ENCODE measurements at places on chromosomes 1 and 21.

DNA sequence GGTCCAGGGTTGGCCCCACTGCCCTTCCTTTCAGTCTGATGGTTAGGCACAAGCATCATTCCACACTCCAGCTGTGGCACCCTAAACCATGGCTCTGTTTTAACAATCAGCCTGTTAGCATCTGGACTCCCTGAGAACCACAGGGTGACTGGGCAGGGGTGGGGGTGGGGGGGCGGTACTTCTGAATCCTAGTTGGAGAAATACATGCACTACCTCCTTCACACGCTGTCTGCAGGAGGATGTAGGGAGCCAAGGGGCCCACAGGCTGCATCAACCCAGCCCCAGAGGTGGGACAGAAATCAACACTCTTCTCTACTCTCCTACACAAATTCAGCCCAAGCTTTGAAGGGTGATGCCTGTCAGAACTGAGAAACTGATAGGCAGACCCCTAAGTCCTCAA lies 23.8 kb downstream of the DDX20 start:
- no peak for DNase-seq

- no peak for DNase-seq
Observed at GRCh38 chr1:154956544-154956941, 644 bp upstream of the PBXIP1 start.

DNA sequence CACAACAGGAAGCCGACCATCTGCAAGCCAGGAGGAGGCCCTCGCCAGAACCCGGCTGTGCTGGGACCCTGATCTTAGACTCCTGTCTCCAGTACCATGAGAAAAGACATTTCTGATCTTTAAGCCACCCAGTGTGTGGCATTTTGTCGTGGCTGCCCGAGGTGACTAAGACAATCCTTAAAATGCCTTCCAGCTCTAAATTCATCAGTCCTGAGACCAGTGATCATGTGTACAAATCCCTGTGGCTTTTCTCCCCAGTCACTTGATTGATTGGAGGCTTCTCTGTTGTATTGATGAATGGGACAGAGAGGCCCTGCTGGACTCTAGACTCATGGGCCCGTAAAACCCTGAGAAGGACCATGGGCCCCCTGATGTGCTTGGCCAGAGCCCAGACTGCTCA lies 36.1 kb downstream of the B3GALT5 start:
- no peak for DNase-seq

DNA sequence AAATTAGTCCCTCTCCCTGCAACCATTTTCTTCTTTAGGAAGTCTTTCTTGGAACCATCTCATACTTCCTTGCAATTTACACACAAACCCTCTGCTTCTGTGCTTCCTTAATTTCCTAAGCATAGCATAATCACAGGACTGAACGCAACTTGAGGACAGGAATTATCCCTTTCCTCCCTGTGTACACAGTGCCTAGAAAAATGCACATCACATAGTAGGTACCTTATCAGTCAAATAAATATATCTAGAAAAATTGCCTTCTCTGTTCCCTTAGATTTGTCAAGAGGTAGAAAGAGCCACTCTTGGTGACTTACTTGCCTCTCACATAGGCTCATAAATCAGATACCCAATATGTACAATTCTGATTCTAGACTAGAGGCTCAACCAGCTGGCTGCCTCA lies 4.9 kb downstream of the ASPM start:
- no peak for DNase-seq

GRCh38 chr1:7526196-7526866 lies 244.8 kb upstream of the VAMP3 start:
- no peak for DNase-seq

- DNase-seq, result no peak
Observed at GRCh38 chr1:245520611-245521010, 365.8 kb downstream of the KIF26B start.

DNA sequence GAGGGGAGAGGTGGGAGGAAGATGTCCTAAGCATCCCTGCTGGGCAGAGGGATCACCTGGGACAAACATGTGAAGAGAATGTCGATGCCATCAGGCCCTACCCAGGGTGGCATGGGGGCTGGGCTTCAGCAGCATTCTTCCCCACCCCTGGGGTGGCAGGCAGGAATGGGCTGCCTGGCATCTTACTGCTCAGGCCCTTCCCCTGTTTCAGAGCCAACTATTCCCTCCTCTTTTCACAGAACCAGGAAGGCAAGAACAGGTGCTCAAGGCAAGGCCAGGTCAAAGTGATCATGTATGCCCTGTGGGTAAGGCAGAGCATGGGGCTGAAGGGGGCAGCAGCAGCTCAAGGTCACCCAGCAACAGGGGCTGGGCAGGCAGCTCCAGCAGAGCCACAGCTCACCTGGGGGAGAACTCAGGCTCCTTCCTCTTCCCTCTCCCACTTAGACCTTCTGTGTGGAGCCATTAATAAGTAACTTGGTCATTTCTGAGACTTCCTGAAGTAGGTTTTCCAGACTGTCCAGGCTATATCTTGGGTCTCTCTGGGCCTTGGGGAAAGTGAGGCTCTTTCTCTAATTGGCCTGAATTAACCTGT lies 56.4 kb downstream of the ELK4 start:
- DNase-seq, result no peak

DNA sequence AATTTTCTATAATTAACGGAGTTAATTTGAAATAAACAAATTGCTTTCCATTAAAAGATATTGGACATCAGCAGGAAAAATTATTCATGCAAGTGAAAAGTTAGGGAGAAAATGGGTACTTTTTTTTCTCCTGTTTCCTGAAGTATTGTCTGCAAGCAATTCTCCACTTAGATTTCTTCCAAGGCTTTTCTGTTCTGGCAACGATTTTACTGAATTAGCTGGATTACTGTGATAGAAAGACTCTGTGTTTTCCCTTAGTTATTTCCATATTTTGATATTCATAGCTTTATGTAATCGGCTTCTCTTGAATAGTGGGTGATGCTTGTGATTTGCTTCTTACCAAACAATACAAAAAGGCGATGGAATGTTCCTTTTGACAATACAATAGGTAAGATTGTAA lies 1333.9 kb downstream of the AMY1C start:
- DNase-seq, result no peak

GRCh38 chr21:28257276-28257675 lies 735.4 kb downstream of the LTN1 start:
- DNase-seq, result no peak

GRCh38 chr1:220889333-220889732 lies 10.1 kb downstream of the HLX start:
- no peak for DNase-seq

GRCh38 chr1:238401144-238401543 lies 510.4 kb upstream of the ZP4 start:
- DNase-seq, result no peak

DNA sequence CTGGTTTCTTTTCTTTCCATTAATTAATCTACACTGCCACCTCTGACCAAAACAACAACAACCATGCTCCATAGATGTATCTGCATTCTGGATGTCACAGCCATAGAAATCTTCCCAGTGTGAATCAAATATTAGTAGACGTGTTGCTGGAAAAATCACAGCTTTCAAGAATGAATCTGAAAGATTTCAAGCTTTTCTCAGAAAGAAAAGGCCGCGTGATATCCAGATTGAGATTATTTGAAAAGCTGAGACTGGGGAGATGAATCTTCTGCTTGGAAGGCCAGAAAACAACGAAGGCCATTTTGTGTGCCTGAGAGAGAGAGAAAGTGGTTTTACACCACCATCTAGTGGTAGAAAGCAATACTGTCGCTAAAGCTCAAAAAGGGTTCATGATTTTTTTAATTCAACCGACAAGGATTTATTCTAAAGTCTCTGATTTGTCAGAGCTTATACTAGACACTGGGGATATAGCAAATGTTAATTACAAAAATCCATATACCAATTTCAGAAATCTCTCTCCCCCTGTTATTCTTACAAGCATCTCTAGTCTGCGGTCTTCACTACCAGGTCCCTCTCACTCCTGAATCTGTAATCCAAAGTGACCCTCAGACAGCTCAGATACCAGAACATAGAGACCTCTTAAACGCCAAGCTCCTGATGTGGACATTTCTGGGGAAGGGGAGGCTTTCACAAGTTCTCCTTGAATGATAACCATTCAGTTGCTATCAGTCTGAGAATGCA lies 87.5 kb upstream of the SGIP1 start:
- peak; percentile 76 for DNase-seq

DNA sequence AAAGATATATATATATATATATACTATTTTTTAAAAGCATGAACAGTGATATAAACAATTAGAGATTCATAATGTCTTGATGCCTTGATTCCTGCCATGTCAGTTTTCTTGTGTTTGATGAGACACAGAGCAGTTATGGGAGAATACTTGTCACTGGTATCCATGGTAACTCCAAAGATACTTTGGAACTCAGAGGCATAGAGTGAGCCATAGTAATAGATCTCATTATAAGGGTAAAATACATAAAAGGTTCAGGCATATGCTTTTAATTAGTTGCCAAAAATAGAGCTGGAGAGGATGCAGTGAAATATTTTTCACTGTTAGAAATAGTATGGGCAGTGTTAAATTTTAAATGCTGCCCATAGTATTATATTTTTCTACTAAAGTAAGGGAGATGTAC lies 134.1 kb downstream of the SYT14 start:
- no peak for DNase-seq

DNA sequence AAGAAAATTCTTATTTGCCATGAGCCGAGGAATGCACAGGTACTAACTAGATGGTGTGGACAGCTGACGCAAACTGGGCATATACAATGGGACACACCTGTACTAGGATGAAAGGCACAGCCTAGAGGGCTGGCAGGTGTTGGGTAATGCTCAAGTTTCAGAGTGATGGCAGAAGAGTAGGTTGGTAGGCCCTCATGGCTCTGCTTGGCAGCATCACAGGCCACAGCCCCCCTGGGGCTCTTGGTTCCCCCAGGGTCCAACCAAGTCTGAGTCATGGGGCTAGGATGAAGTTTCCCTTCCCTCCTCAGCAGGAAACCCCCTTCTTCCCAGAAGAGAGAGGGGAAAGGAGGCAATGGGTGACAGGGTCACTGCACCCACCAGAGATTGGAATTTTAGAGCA lies 35.2 kb downstream of the SPEN start:
- DNase-seq, result no peak

GRCh38 chr1:38612951-38613350 lies 246.6 kb downstream of the RRAGC start:
- no peak for DNase-seq

GRCh38 chr1:23809751-23810171 lies 9.2 kb upstream of the GALE start:
- peak; percentile 64 for DNase-seq

GRCh38 chr1:213526306-213526705 lies 461.5 kb upstream of the PROX1 start:
- DNase-seq, result no peak

DNA sequence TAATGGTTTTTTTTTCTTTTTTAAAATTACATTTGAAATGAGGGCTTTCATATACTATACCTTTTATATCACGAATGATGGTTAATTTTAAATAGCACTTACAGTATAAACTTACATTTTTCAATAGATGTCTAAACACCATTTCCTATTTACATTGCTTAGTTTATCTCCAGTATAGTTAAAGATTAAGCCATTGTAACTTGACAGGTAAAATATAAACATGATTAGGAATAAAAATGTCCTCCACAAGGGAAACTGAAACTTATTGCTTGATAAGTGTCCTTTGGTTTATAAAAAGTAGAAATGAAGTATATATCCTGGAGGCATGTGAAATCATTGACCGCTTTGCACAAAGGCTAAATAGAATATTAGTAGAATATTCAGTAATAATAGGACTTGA lies 20.2 kb downstream of the CTH start:
- no peak for DNase-seq

DNA sequence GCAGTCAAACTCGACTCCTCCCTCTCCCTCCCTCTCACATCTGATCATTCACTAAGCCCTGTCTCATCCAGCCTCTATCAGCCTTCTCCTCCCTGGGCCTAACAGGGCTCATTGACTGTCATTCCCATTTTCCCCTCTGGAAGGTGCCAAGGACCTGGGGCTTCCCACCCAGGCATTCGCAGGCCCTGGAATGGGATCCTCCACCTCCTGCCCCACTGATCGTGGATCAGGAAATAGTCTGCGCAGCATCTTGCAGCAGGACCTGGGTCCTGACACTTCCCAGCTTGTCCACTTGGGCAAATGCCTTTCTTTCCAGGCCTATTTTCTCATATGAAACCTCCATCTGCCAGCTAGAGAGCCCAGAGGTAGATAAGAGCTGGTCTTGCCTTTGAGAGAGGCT lies 71.2 kb upstream of the ZC3H12A start:
- DNase-seq, result no peak

All from NCI-H2029 treated with DMSO at 0.1 percent for 48 hours (cell line).